ENCODE measurements at places on chromosomes 4 and X.

DNA sequence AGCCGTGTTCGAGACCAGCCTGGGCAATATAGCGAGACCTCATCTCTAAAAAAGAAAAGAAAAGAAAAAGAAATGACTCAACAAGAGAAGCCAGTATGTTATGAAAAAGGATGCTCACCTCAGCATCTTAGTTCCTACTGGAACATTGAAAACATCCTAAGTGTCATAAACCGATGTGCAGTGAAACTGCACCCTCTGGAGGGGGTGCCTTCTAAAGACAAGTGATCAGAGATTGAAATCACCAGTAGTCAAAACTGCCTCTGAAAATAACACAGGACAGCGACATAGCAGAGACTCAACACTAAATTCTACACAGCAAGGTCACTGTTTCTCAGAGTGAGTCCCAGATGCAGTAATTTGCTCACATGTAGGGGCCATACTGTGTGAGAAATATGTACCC is 28.0 kb upstream of the ATP6AP2 start:
- DNase-seq = no peak

DNA sequence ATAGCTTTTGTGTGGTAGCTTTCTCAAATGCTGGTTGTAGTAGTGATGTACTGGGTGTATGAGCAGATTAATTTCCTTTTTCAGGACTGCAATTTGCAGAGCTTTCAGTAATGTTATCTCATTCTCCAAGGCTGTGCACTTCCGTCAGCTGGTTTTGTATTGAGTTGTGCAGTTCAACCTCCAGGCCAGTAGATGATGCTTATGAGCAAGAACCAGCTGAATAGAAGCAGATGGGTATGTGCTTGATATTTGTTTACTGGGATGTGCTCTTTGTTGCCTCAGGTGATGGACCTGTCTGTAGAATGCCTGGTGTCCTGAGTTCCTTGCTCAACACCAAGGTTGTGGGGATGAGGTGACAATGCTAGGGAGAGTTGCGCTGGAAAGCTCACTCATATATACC is 462.8 kb downstream of the PCDH18 start:
- DNase-seq = no peak

DNA sequence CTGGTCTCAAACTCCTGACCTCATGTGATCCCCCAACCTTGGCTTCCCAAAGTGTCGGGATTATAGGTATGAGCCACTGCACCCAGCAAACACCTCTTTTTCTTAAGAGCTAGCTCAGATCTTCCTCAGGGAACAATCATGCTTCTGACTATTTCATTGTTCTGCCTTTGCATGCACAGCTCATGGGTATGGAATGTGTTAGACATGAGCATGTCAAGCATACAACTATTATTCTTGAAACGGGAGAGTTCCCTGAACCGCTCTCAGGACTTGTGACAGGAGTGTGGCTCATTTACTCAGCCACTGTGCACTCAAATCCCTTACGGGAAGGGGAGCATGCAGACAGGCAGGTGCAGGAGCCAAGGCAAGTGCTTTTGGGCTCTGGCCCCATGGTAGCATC is 231.7 kb upstream of the TAPT1 start:
- no peak for DNase-seq

DNA sequence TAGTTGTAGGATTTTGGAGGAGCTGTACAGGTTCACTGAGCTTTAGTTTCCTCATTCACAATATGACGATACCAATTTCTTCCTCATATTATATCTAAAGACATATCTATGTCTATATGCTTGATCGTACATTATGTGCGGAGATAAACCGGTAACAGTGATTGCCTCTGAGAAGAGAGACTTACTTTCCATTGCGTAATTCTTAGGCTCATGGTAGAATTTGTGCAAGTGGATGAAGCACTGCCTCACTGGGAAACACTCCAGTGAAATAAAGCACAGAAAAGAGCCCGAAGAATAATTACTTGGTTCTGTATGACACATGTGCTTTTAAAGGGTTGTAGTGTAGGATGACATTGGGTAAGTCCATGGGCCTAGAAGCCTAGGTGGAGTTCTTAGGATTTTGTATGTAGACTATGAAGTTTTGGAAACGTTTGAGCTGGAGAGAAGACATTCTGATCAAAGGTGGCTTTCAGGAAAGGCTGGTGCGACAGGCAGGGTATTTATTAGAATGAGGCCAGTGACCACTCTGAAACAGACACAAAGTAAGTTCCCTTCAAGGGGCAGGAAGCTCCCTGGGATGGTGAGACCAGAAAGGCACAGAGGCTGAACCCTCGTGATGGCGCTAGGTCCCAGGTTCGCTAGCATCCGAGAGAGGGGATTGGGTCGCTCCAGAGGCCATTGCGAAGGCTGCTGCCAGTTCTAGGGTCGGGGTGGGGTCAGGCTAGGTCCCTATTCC is 649 bp upstream of the VBP1 start:
- DNase-seq = no peak

- DNase-seq = no peak
These were observed 361.2 kb downstream of the BCOR start for GRCh38 chrX:39736216-39737211.

- DNase-seq = no peak
These were observed 12.2 kb upstream of the NUP54 start for GRCh38 chr4:76160355-76160754.

- no peak for DNase-seq
These were observed 276.3 kb downstream of the HNRNPD start for GRCh38 chr4:82097504-82097903.

DNA sequence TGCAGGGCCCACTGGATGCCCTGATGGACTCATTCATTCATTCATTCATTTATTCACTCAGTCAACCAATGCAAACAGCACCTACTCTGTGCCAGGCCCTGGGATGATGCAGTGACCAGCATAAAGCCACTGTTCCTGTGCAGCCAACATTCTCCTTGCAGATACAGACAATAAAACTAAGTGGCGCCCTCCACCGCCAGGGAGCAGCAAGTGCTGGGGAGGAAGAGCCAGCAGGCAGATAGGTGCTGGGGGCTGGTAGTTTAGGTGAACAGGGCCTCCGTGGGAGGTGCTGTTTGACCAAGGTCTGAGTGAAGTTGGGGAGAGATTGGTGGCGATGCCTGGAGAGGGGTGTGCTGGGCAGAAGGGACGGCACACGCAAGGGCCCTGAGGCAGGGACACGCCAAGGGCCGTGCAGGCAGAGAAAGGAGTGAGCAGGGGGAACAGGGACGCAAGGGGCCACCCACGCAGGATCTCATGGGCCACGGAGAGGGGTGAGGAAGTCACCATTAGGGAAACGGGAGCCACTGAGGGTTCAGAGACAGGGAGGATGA is 65.5 kb downstream of the WFS1 start:
- DNase-seq = no peak

- DNase-seq = no peak
These were observed at the start of gene EGF for GRCh38 chr4:109912706-109913595. TSS of gene EGF (plus strand) at chr4:109912883. CDS start at chr4:109913336, 453 bp downstream.

- DNase-seq = no peak
These were observed 781 bp upstream of the SPON2 start for GRCh38 chr4:1172971-1173757.

DNA sequence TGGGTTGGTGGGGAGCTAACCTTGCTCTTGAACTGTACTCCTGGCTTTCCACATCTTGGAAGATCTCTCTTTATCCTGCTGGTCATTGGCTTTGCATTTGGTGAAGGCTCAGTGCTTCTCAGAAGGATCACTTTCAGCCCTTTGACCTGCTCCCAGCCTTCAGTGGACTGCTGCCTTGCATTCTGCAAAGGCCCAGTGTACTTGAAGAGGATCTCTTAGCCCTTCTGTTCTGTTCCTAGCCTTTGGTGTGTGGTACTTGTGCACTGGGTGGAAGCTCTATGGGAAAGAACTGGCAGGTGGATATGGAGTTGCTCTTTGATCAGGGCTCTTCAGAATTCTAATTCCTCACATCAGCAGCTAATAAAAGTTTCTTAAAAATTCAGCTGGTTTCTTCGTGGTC is 46.5 kb downstream of the FGF2 start:
- no peak for DNase-seq

DNA sequence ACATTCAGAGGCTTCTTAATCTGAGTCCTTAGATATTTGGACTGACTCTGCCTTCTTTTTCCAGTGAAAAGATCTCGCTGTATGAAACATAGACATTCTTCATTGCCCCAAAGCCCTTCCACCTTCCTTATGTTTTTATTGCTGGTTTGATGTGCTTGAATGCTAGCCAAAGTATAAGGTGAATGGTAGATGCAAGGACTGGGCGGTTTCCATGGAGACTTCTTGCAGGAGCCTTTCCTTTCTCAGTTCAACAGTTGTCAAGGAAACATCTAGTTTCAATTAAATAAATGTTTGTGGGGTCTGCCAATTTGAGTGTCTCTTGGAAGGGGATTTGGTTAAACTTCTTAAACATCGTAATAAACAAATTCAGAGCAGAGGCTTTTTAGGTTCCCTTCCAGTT is 46.0 kb downstream of the REPS2 start:
- no peak for DNase-seq

GRCh38 chrX:13014111-13015096 is 30.0 kb downstream of the FAM9C start:
- no peak for DNase-seq

DNA sequence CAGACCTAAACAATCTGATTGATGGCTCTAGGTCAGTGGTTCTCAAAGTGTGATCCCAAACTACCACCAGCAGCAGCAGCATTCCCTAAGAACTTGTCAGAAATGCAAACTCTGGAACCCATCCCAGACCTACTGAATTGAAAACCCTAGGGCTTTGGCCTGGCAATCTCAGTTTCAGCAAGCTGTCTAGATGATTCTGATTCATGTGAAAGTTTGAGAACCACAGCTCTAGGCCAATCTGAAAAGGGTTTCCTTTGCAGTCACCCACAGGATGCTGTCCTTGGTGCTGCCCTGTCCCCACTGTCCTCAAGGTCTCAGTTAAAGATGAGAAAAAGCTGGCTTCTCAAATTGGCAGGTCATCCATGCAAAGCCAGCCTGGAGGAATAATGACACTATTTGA is 34.8 kb downstream of the SMPX start:
- no peak for DNase-seq

DNA sequence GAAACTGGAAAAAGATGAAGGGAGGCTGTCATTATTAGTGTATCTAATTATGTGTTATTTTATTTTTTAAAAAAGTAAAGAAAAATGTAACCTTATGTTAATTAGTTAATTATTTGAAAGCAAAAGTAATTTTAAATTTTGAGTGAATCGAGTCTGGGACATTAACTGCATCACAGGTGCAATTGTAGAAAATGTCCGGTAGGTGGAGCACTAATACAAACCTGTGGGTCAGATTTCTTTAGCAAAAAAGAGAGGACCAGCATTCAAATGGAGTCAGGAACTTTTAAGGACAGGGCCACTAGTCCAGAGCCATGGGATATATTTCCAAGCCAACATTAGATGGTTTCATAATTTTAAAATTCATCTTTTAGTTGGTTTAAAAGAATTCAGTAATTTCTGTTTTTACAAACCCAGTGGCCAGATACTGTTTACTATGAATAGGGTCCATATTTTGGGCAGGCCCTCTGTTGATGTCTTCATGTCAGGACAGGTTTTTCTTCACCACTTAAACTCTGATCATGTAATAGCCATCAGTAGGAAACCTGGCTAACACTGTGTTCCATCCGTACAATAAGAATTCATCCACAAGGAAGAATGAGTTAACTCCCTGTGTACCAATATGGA is 27.2 kb downstream of the BST1 start:
- DNase-seq = no peak
